Chondrocyte (in vitro differentiated cells): ENCODE measurements at places on chromosomes 16 and 17. TPM values are rescaled to one million over a fixed set of nuclear protein-coding genes. Genes with fewer than 3 reads are reported as not detected.

DNA sequence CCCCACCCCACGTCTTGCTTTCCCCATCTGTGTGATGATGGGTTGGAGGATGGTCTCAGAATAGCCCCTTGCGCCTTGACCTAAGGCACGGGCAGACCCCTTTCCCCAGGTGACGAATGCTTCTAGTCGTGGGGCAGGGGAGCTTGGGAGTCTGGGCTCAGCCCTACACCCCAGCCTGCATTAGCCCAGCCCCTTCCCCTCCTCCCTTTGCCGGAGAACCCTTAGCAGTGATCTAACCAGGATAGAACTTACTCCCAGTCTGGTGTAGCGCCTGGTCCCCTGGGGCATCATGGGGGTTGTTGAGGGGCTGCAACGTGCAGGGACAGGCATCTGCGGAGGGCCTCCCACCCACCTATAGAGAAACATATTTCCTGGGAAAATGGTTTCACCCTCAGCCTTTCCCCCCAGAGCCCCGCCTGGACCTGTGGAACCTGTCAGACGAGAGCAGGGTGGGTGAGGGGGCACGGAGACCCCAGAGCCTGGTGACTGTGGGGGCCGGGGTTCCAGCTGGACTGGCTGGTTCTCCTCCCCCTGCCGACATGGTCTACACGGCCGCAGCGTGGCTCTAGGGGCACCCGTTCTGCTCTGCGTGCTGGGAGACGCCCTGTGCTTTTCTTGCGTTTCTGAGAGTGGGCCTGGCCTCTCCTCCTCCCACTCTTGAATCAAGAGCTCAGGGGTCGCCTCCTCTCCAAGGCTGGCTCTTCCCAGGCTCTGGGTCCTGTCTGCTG, 4.7 kb downstream of the SMTNL2 start:
- H3K4me1 ChIP-seq, result peaks cover 3% of the 10 kb centered on the region
- H3K27me3 ChIP-seq, result peaks cover 26% of the 10 kb centered on the region
- no peak overlapping the region for H3K27ac ChIP-seq
- H3K36me3 ChIP-seq, result no peaks in the 10 kb centered on the region

- H3K4me1 ChIP-seq, result no peaks in the 10 kb centered on the region
- H3K27me3 ChIP-seq, result peaks cover 38% of the 10 kb centered on the region
- H3K36me3 ChIP-seq, result no peaks in the 10 kb centered on the region
- no peak overlapping the region for H3K4me3 ChIP-seq
- no peak for DNase-seq
- no peak overlapping the region for H3K27ac ChIP-seq
Measured at GRCh38 chr16:82059161-82059982, 24.3 kb downstream of the HSD17B2 start.

- no peak overlapping the region for H3K27ac ChIP-seq
- DNase-seq, result no peak
- no peaks in the 10 kb centered on the region for H3K4me1 ChIP-seq
- H3K36me3 ChIP-seq, result peaks cover 24% of the 10 kb centered on the region
- no peak overlapping the region for H3K4me3 ChIP-seq
Measured at GRCh38 chr17:36509272-36509985, 22.9 kb downstream of the ZNHIT3 start.

DNA sequence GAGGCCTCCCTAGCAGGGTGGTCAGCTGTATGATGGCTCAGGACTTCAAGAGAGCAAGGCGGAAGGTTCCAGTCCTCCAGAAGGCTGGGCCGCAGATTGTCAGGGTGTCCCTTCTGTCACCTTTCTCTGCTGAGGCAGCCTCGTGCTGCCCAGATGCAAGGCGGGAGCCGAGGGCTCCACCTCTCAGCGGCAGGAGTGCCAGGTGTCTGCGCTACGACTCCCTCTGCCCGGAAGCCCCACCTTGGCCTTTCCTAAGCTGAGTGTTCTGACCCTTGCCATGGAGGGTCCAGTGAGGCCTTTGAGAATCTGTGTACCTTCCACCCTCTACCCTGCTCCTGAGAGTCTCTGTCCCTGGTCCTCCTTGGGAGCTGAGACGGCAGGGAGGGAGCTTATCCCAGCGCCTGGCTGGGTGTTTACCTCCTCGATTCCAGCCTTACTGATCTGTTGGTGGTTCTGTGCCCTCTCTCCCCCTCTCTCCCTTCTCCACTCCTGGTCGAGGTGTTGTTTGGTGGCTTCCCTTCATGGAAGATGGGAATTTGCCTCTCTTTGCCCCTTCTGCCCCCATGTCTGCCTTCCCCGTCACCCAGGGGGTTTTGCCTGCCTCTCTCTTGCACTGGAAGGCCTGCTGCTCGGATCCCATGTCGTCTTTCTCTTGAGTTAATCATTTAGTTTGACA, 2.2 kb upstream of the ZNF750 start:
- H3K27me3 ChIP-seq, result no peaks in the 10 kb centered on the region
- peaks cover 4% of the 10 kb centered on the region for H3K36me3 ChIP-seq
- DNase-seq, result peak; percentile 71
- peaks cover 3% of the 10 kb centered on the region for H3K4me1 ChIP-seq
- H3K27ac ChIP-seq, result no peak overlapping the region
- H3K4me3 ChIP-seq, result no peak overlapping the region

- H3K4me1 ChIP-seq, result no peaks in the 10 kb centered on the region
- H3K4me3 ChIP-seq, result no peak overlapping the region
- H3K27me3 ChIP-seq, result no peaks in the 10 kb centered on the region
- no peaks in the 10 kb centered on the region for H3K36me3 ChIP-seq
- H3K27ac ChIP-seq, result no peak overlapping the region
- DNase-seq, result no peak
Measured at GRCh38 chr17:5050278-5050677, 15.1 kb upstream of the SLC52A1 start.

DNA sequence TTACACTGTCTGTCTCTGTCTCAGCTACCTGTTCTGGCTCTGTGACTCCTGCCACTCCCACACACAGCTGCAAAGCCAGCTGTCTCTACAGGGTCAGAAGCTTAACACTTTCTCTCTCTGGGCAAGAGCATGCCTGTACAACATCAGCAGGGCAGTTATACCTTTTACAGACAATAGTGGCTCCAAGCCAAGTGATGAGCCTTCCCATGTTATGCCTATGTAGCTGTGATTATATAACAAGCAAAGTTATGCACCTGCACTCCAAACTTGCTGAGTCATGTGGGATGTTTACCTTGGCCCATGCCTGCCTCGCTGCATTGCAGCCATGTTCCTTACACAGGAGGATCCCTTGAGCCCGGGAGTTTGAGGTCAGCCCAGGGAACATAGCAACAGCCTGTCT, 31.8 kb upstream of the APPBP2 start:
- no peak for DNase-seq
- H3K4me3 ChIP-seq, result no peak overlapping the region
- no peaks in the 10 kb centered on the region for H3K36me3 ChIP-seq
- H3K27me3 ChIP-seq, result no peaks in the 10 kb centered on the region
- H3K27ac ChIP-seq, result no peak overlapping the region

The ASB16 gene
- not detected in 3 replicates for total RNA-seq

- H3K36me3 ChIP-seq, result no peaks in the 10 kb centered on the region
- peaks cover 2% of the 10 kb centered on the region for H3K27me3 ChIP-seq
- H3K27ac ChIP-seq, result no peak overlapping the region
- no peak overlapping the region for H3K4me3 ChIP-seq
- peaks cover 11% of the 10 kb centered on the region for H3K4me1 ChIP-seq
Measured at GRCh38 chr17:40854175-40854814, 12.7 kb downstream of the KRT12 start.

GRCh38 chr17:17681744-17682292, 560 bp downstream of the RAI1 start:
- H3K4me1 ChIP-seq, result peaks cover 37% of the 10 kb centered on the region
- peak overlapping the region; percentile 80 for H3K27ac ChIP-seq
- H3K36me3 ChIP-seq, result no peaks in the 10 kb centered on the region
- DNase-seq, result no peak

The FBXW10 gene
- total RNA-seq, result not detected in 3 replicates

GRCh38 chr16:21684199-21684598, 20.4 kb downstream of the OTOA start:
- no peaks in the 10 kb centered on the region for H3K4me1 ChIP-seq
- H3K27ac ChIP-seq, result no peak overlapping the region
- no peak for DNase-seq
- H3K27me3 ChIP-seq, result peaks cover 21% of the 10 kb centered on the region
- H3K36me3 ChIP-seq, result peaks cover 2% of the 10 kb centered on the region

The CCL3 gene
- total RNA-seq, result not detected in 3 replicates

DNA sequence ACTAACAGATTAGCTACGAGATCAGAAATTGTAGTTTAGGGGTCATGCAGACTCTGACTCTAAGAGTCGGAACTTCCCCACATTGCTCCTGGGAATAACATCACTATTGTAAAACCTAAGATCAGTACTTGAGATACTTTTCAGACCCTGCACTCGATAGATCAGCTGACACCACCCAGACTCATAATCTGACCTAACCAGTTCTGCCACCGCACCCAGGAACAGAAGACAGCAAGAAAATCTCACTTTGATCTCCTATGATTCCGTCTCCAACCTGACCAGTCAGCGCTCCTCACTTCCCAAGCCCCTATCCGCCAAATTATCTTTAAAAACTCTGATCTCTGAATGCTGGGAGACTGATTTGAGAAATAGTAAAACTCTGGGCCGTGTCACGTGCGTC, 27.2 kb upstream of the ASGR2 start:
- no peaks in the 10 kb centered on the region for H3K36me3 ChIP-seq
- H3K27me3 ChIP-seq, result peaks cover 39% of the 10 kb centered on the region
- no peak for DNase-seq
- peaks cover 6% of the 10 kb centered on the region for H3K4me1 ChIP-seq

DNA sequence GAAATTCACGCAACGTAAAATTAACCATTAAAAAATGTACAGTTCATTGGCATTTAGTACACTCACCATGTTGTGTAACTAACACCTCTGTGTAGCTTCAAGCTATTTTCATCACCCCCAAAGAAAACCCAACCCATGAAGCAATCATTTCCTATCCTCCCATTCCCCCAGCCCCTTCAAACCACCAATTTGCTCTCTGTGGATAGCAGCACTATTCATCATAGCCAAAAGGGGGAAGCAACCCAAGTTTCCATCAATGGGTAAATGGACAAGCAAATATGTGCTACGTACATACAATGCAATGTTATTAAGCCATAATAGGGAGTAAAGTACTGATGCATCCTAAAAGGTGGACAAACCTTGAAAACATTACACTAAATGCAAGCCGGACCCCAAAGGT, 10.9 kb upstream of the KRT222 start:
- no peak for DNase-seq
- H3K36me3 ChIP-seq, result peaks cover 1% of the 10 kb centered on the region
- no peak overlapping the region for H3K27ac ChIP-seq
- H3K27me3 ChIP-seq, result peaks cover 66% of the 10 kb centered on the region
- no peak overlapping the region for H3K4me3 ChIP-seq

- peaks cover 7% of the 10 kb centered on the region for H3K27me3 ChIP-seq
- H3K4me3 ChIP-seq, result no peak overlapping the region
- H3K27ac ChIP-seq, result no peak overlapping the region
- H3K4me1 ChIP-seq, result no peaks in the 10 kb centered on the region
- no peak for DNase-seq
Measured at GRCh38 chr16:20332411-20332810, 5.1 kb upstream of the GP2 start.

DNA sequence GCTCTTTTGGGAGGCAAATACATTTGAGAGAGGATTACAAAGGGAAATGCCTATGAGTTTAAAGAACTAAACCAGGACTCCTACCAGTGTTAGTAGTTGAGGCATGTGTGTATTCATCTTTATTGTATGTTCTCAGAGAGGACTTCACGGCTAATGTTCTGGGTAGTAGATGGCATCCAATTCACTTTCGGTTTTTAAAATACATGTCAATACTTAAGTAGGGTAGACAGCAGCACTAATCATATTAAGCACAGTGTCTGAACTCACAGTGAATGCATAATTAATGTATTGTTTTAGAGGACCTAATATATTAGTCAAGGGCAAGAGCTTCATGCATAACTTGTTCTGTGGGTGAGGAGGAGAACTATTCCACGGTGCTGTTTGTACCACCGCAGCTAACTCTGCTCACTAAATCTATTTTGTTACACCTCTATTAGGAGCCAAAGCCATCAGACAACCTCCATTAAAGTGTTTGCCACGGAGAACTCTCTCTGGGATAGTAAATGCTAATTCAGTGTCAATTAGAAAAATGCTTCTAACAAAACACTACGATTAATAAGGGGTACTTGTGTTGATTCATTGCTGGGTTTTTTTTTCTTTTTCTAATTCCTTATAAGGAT, 56.3 kb downstream of the COX10 start:
- H3K4me3 ChIP-seq, result no peak overlapping the region
- no peaks in the 10 kb centered on the region for H3K36me3 ChIP-seq
- no peaks in the 10 kb centered on the region for H3K27me3 ChIP-seq
- DNase-seq, result no peak
- H3K4me1 ChIP-seq, result peaks cover 3% of the 10 kb centered on the region
- H3K27ac ChIP-seq, result no peak overlapping the region

DNA sequence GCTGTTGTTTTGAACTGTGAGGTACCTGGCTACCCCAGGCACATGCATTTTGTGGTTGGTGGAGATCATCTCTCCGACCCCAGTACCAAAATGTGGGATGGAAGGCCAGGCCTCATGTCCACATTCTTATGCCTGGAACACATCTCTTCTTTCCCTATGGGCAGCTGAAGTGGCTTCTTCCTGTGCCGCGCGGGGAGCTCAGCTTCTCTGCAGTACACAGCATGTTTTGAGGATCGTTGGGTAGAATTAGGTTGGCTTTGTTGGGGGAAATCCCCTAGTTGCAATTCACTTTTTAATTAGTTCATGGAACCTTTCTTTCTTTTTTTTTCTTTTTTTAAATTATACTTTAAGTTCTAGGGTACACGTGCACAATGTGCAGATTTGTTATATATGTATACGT, 242.1 kb downstream of the MSI2 start:
- DNase-seq, result no peak
- peaks cover 7% of the 10 kb centered on the region for H3K4me1 ChIP-seq
- no peak overlapping the region for H3K27ac ChIP-seq
- no peaks in the 10 kb centered on the region for H3K27me3 ChIP-seq
- H3K36me3 ChIP-seq, result no peaks in the 10 kb centered on the region

DNA sequence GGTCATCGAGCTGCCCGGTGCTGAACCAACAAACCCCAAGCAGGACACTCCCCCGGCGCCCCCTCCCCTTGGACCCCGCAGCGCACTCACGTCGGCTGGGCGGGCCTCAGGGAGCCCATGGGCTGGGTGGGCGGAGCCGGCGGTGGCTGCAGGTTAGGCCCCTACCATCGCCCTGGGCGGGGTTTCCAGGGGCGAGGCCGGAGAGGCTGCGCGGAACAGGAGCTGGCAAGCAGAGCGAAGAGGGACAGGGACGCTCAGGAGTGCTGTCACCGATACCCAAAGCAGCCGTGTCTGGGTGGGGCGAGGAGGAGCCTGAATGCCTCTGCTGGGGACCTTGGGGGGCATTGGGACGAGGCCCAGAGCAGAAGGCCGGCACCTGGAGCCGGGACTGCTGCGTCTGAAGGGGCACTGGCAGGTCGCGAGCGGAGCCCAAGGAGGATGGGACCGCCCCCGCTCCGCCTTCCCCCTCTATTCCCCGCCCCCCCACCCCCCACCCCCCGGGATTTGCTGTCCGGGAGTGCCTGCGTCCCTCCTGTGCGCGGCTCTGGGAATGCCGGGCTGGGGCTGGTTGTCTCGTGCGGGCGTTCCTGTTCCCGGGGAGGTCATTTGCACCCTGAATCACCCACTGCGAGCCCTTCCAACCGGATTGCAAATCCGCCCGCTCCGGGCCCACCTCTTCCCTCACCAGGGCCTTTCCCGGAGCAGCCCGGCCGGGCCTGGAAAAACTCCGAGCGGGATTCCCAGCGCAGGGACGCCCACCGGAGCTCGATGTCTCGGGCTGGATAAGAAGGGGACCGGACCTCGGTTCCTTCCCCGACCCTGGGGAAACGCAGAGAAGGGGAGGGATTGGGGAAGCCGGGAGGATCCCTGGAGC, 902 bp downstream of the ARHGAP27 start:
- peaks cover 2% of the 10 kb centered on the region for H3K36me3 ChIP-seq
- peaks cover 24% of the 10 kb centered on the region for H3K4me1 ChIP-seq
- peaks cover 25% of the 10 kb centered on the region for H3K27me3 ChIP-seq
- H3K27ac ChIP-seq, result no peak overlapping the region

The HOXB1 gene
- not detected in 3 replicates for total RNA-seq

The ZNF385C gene
- 0.07 to 0.18 TPM in 2 of 3 replicates, not detected in the other for total RNA-seq
